ENCODE measurements at places on chromosomes 7 and 10.

DNA sequence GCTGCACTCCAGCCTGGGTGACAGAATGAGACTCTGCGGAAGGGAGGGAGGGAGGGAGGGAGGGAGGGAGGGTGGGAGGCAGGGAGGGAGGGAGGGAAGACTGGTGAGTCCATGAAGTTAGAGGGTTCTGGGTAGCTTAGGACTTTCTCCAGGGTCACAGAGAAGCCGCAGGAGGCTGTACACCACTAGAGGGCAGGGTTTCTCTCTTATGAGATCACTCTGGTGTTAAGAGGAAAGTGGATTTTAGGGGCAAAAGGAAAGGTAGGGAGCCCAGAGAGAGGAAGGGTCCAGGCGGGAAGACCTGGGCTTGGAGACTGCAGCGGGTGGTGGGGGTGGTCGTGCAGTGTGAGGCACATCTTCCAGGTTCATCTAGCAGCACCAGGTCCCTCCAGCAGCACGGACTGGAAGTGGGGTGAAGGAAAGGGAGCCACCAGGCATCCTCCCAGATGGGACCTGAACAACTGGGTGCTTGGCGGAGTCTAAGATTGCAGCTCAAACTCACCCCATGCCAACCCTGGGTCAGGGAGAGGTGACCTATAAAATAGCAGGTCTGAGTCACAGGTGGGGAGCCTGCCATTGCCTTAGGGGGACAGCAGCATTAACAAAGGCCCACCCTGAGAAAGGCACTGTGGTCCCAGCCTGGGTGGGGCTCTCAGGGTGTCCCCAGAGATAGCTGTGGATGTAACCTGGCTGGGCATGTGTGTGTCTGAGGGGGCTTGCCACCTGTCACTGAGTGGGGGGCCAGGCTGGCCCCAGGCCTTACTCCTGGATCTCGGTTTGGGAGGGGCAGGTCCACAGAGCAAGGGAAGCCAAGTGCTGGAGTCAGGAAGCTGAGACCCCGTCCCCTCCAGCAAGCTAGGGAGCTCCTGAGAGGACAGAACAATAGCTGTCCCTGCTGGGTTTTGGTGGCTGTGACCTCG lies 48.5 kb upstream of the SLC29A3 start:
- no peak for DNase-seq

GRCh38 chr7:77329466-77330168 lies 86.5 kb downstream of the GSAP start:
- no peak for DNase-seq

DNA sequence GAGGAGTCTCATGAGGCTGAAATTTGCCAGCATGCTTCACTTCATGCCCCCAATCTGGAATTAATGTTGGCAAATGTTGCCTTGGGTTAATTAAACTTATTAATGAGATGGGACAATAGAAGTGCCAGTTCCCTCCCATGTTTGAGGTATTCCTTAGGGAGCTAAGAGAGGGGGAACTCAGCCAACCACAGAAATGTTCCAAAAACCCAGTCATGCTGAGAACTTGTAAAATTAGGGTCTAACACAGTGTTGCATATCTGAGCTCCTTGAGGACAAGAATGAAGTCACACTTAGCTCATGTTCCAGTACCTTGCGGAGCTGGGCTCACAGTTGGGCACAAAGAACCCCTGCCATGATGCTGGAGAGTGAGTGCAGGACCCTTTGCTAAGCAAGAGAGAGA lies 89.4 kb downstream of the OAT start:
- DNase-seq = no peak

DNA sequence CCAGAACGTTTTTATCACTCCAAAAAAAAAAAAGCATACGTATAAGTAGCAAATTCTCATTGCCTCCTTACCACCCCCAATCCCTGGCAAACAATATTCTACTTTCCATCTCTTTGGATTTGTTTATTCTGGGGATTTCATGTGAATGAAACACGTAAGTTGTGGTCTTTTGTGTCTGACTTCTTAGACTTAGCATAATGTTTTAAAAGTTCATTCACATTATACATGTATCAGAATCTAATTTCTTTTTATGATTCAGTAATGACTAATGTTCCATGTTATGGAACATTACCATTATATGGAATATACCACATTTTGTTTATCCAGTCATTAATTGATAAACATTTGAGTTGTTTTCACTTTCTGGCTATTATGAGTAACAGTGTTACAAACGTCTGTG lies 12.5 kb upstream of the KLHL7 start:
- DNase-seq = no peak

DNA sequence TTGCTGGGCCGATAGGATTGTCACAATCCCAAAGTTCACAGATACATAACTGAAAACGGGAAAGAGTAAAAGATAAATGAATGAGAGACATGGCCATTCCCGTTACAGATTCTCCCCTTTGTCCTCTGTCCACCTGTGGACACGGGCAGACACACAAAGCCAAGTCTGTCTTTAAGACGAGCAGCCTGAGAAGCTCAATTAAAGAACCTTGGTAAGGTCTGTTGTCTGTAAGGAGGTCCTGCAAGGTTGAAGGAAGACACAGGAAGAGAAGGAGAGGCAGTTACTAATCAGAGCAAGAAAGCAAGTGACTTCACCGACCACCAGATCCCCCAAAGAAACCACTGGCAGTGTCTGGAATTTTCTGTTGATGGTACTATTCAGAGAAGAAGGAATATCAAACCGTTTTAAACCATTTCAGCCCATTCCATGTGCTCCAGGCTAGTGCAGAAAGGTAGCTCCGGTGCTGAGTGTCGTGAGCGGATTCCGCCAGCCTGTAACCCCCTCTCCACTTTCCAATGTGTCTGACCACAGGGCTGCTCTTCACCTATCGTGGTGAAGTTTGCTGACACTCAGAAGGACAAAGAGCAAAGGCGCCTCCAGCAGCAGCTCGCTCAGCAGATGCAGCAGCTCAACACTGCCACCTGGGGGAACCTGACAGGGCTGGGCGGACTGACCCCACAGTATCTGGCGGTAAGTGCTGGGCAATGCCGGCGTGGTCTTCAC lies 252.6 kb downstream of the CELF2 start:
- DNase-seq = no peak

GRCh38 chr7:80440883-80441282 lies 71.0 kb downstream of the GNAT3 start:
- DNase-seq = no peak

- DNase-seq = peak; percentile 72
These were observed 25.8 kb upstream of the LEP start for GRCh38 chr7:128215281-128215680.

- no peak for DNase-seq
These were observed 21.5 kb upstream of the AKR1E2 start for GRCh38 chr10:4804465-4804864.

DNA sequence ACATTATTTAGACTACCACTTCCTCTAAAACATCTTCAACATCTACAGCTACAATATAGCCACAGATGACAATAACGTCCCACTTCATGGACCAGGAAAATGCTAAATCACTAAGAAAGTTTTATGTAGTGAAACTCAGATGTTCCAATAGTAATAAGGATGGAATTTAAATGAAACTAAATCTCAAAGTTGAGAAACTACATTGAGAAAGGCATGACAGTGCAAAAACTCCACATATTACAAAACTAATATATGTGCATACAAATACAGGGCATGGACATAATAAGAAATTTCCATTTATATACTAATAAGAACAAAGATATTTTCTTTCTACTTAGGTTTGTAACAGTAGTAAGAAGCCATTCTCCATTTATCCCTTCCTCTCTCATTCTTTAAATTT lies 31.1 kb downstream of the POT1 start:
- DNase-seq = no peak

DNA sequence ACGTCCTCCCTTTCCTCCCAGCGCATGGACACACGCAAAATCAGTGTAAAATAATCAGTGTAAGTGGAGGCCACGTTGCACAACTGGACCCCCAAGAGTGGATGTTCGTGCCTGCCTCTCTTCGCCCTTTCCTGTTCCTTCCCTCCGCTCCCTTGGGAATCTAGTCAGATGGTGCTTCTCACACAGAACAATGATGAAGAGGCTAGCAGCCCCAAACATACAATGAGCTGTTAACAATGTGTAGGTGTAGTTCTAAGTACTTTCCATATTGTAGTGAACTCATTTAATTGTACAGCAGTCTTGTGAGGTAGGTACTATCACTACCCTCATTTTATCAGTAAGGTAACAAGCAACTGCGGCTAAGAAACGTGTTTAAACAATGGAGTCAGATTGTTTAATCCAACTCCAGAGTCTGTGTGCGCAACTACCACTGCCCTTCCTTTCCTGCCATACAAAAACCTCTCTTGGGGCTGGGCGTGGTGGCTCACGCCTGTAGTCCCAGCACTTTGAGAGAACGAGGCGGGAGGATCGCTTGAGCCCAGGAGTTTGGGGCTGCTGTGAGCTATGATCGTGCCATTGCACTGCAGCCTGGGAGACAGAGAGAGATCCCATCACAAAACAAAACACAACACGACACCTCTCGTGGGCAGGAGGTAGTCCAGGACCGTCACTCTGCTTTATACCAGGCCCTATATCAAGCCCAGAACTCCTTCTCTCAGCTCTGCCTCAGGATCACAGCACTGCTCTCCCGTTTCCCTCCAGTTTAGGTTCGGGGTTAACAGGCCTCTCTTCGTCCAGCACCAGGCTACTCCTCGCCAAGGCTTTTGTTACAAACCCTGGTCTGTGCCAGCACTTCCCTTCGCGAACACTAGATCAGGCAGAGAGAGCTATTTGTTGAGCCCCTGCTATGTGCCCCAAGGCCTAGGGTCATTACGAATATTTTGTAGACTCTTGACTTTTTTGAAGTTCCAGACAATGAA lies 1.1 kb downstream of the FKBP9 start:
- no peak for DNase-seq

GRCh38 chr10:63204667-63205391 lies 71.7 kb downstream of the NRBF2 start:
- DNase-seq = no peak

DNA sequence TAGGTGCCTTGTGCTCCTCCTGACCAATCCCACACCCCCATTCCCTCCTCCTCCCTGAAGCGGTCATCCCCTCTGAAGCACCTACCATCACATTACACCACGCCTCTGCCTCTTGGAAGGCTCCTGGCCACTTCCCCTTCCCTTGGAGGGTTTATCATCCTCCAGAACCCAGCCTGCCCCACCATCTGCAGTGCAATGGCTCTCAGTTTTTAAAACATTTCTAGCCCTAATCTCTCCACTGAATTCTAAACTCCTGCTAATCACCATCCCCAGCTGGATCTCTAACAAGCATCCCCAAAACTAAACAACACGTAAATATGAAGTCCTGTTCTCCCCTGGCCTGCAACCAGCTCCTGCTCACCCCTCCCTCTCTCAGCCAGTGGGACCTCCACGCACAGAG lies 70.6 kb downstream of the PIP4K2A start:
- DNase-seq = no peak

GRCh38 chr10:110664483-110665420 lies 20.6 kb downstream of the RBM20 start:
- peak; percentile 24 for DNase-seq

DNA sequence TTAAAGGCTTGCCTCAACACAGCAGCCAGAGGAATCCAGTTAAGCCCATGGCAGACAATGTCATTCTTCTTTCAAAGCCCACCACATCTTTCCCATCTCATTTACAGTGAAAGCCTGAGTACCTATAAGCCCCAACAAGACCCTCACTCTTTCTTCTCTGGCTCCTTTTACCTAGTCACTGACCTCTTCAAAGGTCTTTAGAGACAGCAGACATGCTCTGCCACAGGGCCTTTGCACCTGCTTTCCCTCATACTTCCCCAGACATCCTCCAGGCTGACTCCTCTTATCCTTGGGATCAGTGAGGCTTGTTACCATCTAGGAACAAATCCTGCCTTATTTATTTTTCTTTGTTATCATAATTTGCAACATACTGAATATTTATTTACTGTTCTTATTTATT lies 17.8 kb downstream of the HYAL4 start:
- no peak for DNase-seq

DNA sequence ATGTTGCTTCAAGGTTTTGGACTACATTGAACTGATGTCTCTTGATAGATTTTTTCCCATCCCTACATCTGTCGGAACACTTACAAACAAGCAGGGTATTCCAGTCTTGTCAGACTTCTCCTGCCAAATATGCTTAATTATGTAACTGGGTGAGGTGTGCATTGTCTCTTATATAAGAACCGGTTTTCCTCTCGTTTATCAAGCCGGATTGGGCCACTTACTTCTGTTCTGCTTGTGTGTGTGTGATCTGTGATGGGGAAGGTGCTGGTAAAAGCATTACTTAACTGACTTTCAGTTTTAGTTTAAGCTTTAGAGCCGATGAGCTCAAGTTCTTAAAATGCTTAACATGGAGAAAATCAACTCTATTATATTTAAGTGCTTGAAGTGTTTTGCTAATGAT lies 57.9 kb downstream of the OTUD1 start:
- no peak for DNase-seq

GRCh38 chr10:101238732-101239105 lies 9.5 kb upstream of the LBX1 start:
- no peak for DNase-seq

DNA sequence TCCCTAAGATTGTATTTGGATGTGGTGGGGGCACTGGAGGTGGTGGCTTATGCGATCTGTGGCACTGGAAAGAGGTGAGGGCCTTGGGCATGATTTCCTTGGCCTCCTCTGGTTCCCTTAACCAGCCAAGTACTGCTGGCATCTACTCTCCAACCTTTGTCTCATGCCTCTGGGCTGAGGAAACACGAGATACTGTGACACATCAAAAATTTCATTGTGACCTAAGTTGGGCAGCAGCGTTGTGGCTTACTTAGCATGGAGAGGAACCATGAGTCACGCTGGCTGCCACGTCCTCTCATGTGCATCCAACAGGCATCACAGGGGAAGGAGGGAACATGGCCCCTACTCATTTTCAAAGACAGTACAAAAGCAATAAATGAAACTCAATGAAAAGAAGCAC lies 29.7 kb upstream of the GSDME start:
- DNase-seq = peak; percentile 83

- DNase-seq = no peak
These were observed 17.8 kb downstream of the LYZL1 start for GRCh38 chr10:29306688-29307087.

DNA sequence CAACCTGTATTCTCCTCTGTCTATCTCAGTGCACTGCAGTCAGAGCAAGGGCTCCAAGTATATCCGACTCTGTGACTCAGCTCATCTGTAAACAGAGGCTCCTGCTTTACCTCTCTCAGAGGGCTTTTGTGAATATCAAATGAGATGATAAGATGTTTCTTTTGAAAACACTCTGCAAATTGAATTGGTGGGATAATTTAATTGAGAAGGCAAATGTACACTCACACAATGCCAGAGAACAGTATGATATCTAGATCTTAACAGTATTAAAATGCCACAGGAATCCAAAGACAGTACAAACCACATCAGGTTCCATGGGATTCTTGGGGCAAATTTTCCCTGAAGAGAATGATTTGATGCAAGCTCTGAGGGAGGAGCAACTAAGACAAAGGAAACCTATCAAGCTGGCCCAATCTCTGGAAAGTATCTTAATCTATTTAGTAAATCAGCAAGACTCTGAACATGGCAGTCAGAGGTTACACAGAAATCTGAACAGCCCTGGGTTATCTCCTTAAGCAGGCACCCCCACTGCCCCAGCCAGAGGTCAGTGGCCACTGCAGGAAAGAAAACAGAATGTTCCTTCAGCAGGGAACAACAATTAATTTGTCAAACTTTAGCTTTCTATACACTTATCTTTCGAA lies 45.9 kb downstream of the DOCK4 start:
- DNase-seq = no peak

- DNase-seq = no peak
These were observed 734 bp downstream of the ABCB4 start for GRCh38 chr7:87474533-87475358.

GRCh38 chr7:135168489-135169140 lies 1.9 kb downstream of the CYREN start:
- no peak for DNase-seq

GRCh38 chr10:119542988-119543813 lies 682 bp upstream of the RGS10 start:
- DNase-seq = no peak
